Stimulated activated CD4-positive, alpha-beta T cell treated with anti-CD3 and anti-CD28 coated beads, TNF-alpha, amount 100 ng/mL, for 1 hour (primary cell): ENCODE measurements at places on chromosomes 12 and 14.

- no peak for DNase-seq
Observed at GRCh38 chr12:62288328-62288727, 28.1 kb downstream of the USP15 start.

GRCh38 chr12:12898911-12899511 is 7.6 kb downstream of the GPRC5A start:
- DNase-seq = no peak

DNA sequence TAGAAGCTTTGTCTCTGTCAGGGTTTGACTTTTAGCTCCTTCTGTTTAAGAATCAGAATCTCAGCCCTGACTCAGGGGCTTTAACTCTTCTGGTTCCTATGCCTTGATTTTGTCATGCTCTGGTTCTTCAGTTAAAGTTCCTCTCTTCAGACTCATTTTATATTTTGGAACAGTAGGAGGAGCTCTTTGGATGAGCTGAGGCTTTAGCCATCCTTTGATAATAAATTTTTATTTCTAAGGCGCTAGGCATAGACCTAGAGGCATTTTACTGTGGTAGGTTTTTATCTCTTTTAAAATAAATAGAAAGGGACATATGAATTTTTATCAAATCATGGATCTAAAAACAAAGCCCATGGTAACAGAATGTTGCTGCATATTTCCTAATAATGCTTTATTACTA is 51.7 kb downstream of the ATP23 start:
- no peak for DNase-seq

DNA sequence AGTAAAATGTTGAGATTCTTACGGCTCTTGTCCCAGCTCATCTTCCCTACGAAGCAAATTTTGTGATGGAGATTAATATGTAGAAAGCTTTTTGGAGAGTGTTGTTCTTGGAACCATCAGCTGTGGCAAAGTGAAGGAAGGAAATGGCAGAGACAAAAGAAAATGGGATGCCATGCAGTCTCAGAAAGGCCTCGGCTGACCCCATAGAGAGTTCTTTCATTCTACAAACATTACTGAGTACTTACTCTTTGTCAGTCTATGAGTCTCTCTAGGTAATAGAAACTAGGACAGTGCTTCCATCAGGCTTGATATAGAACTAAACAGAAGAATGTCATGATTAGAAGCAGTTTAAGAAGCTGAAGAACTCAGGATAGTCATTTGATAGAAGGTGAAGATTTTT is 134.1 kb downstream of the PLEKHA5 start:
- DNase-seq = no peak
